ENCODE measurements at places on chromosomes 13 and 19.

GRCh38 chr19:48608798-48609263 is 2.3 kb downstream of the SPACA4 start:
- DNase-seq: peak; percentile 69

- DNase-seq: peak; percentile 46
Measured at GRCh38 chr19:47512183-47512947, 2.5 kb downstream of the NAPA start.

DNA sequence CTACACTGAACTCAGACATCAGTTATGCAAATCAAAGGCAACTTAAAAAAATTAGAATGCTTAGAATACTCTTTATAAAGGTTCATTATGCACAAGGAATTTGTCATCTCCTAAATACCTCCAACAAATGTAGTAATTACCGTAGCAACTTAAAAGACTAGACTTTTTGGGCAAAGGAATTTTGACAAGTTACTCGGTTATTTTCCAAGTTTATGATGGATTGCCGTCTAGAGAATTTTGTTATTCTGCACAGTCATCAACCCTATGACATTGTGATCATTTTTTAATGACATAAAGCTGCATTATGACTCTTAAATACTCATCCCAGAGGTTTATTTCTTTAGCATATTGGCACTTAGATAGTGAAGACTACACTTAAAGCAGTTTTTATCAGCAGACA is 71.9 kb downstream of the TRPC4 start:
- DNase-seq: no peak

- DNase-seq: no peak
Measured at GRCh38 chr19:29457413-29457812, 68.4 kb upstream of the VSTM2B start.

DNA sequence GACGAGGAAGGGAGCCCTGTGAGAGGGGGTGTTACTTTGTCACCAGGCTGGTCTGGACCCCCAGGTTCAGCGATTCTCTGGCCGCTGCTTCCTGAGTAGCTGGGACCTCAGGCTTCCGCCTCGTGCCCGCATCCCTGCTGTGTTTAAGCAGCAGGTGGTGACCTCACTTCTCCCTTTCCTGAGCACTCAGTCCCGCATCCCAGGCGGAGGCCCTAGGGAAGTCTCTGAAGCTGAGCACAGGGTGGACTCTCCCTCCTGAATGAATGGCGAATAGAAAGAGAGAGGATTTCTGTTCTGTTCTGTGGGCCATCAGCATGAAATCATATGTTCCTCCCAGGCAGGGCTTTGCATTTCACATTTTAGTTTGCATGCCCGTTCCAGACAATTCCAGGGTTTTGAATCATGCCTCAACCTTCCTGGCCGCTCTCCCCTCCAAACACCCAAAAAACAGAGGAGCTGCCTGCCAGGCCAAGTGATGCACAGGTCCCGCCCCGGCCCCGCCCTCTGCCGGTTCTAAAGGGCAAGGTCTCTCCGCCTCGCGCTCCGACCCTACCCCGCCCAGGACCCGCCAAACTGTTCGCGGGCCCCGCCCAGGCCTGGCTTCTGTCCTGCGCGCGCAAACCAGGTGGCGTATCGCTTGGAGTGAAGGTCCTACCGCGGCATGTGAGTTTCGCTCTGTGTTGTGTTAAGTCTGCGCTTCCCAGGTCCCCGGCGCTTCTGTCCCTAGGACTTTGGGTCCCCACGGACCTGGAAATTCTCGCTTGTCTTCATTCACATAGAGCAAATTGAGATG is 35.1 kb upstream of the ZNF808 start:
- DNase-seq: no peak

GRCh38 chr19:5960005-5961001 is 17.6 kb downstream of the RANBP3 start:
- no peak for DNase-seq

DNA sequence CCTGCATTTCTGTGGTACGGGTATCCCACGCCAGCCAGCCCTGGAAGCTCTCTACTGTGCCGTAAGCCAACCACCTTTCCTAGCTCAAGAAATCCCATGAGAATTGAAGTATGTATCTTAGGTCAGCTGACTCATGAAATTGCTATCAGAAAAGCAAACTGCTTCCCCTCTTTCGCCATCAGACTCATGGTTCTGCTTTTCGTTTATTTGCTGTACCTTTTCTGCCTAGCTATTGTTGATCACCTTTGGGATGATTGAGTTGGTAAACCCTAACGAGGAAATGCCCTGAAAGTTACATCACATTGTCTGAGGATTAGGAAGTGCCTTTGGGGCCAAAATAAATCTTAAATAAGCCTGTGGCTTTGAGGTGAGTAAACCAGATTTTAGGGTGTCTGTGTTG is at the start of gene ADGRE3:
ADGRE3 (minus strand) TSS at position 81 of the 400 bp plus-strand sequence; CDS start at position 7, 74 bp downstream.
- no peak for DNase-seq

GRCh38 chr13:38582133-38582532 is 104.7 kb upstream of the FREM2 start:
- DNase-seq: peak; percentile 2

DNA sequence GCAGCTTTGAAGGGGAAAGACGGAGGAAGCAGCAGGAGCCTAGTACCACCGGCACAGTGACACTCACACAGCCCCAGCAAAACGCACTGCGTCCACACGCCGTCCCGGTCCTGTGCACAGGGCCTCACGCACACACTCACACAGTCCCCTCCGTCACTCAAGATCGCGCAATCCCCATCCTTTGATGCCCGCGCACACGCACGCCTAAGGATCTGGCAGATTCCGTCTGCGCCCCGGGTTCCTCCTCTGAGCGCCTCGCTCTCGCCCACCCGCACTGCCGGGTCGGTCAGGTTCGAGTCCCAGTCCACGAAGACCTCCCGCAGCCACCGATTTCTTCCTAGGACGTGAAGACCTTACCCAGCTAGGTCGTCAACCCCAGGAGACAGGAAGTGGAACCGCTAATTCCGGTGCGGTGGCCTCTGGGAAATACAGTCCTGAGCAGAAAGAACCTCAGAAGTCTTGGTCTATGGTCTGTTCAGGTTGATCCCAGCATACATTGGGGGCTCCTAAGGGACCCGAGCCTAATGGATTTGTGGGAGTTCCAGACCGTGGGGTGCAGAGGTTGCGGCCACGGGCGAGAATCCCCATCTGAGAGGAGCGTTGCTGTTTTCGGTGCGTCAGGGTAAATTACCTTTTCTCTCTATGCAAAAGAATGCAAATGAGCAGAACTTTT is at the start of gene ZNF780B:
ZNF780B (minus strand) TSS at position 400 of the 673 bp plus-strand sequence. CDS start 5,899 bp downstream, outside the sequence.
- DNase-seq: peak; percentile 65

- no peak for DNase-seq
Measured at GRCh38 chr13:111319998-111320911, at the start of gene TEX29. TEX29 (plus strand) TSS chr13:111320642; CDS start chr13:111320891, 249 bp downstream.

DNA sequence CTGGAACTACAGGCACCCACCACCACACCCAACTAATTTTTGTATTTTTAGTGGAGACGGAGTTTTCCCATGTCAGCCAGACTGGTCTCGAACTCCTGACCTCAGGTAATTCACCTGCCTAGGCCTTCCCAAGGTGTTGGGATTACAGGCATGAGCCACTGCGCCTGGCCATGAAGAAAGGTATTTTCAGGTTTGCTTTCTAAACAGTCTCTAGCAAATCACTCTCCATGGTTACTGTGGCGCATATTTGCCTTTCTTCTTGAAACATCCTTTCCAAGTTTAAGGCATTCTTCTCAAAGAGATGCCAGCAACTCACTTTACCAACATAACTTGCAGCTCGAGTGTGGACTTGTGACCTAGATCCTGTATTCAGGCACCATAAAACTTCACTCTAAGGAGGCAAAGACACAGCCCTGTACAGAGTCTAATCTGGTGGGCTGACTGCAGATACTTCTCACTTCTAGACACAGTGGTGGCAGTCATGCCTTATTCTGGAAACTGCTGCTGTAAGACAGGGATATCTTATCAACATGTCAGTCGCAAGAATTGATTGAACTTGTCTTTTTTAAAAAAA is 461.4 kb upstream of the TSHZ3 start:
- no peak for DNase-seq

DNA sequence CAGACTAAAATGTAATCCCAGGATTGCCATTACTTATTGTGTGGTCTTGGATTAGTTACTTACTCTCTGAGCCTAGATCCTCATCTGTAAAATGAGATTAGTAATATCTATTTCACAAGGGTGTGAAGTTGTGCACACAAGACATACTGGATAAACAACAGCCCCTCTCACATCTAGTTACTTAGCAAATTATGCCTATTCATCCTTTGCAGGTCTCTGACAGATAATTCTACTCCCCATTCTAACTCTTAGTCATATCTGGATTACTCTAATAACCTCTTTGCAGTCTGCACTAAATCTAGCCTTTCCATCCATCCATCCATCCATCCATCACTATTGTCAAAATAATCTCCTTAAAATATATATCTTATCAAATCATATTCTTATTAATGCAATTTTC is 12.4 kb downstream of the MTRF1 start:
- no peak for DNase-seq

- no peak for DNase-seq
Measured at GRCh38 chr13:30266756-30267155, 40.6 kb downstream of the KATNAL1 start.

GRCh38 chr13:34430294-34430693 is 511.8 kb upstream of the NBEA start:
- DNase-seq: no peak

DNA sequence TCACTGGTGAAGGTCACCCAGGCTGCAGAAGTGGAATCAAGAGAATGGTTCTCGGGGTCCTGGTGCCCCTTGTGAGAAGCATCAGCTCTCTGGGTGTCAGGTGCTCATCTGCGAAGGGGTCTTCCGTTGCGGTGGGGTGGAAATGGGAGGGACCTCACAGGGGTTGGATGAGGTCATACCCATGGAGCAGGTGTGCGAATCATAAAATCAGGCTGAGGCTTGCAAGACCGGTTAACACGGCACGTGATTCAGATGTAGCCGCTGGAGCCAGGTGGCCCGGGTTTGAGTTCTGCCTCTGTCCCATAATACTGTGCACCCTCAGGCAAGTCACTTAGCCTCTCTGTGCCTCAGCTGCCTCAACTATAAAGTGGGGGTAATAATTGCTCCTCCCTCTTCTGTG is 3.9 kb upstream of the KLK15 start:
- DNase-seq: no peak

DNA sequence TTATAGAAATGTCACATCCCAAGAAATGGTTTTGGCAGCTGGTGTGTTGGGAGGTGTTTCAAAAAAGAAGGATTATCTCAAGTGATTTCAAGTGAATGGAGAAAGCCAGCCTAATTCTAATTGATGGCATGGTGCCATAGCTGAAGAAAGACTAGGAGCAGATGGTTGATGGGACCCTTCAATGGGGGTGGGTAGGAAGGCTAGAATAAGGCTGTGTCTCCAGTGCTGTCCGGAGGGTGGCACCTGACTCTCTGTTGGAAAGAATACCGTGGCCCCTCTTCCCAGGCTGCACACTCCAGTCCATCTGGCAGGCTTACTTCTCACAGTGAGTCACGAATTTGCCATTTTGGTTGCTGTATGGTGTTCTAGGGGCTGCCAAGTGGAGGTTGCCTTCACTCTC is 51.0 kb upstream of the GPR12 start:
- DNase-seq: no peak

DNA sequence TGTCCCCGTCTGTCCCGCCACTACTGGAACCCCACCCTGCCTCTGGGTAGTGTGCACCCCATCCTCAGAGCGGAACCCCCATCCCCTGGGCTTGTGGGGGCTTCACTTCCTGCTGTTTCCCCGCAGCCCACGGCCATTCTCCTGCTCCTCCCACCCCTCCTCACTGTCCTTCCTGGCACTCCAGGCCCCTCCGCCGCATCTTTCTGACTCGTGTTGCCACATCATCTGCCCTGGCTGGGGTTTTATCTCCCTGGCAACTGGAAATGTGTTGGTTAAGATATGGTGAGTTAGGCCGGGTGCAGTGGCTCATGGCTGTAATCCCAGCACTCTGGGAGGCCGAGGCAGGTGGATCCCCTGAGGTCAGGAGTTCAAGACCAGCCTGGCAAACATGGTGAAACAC is 37.3 kb downstream of the KDM4B start:
- DNase-seq: no peak

- DNase-seq: peak; percentile 47
Measured at GRCh38 chr13:113774177-113775107, 15.4 kb downstream of the TMEM255B start.

DNA sequence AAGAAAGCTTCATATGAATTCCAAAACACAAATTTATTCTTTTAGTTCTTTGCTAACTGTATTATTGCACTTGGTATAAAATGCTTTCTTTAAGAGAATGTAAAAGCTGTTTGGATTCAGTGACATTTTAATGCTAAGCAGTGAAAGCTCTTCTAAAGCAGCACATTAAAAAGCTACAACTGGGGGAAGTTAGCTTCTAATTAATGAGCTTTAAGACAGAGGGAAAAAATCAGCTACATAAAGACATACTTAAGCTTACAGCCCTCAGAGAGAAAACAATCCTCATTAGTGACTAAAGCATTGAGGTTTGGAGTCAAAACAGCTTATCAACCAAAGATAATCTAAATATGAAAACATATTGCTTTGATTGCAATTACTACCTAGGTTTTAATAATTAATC is 1222.2 kb upstream of the SPRY2 start:
- no peak for DNase-seq

GRCh38 chr13:49681842-49682435 is 9.3 kb downstream of the EBPL start:
- no peak for DNase-seq

DNA sequence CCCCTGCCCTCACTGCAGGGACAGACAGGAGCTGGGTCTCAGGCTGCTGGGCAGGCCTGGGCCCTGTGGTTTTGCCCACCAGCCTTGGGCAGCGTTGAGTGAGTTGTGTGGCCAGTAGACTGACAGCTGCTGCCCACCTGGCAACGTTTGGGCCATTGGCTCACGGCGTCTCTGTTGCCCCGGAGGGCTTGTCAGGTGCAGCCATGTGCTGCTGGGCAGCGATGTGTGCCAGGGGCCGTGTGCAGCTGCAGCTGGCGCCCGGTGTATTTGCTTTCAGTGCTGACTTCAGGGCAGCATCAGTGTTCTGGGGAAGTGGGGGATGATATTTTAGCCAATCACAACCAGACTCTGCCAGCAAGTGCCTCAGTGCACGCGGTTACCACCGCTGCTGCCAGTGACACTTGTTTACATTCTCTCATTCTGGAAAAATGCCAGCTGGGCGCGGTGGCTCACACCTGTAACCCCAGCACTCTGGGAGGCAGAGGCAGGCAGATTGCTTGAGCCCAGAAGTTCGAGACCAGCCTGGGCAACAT is 10.6 kb downstream of the FZR1 start:
- no peak for DNase-seq

GRCh38 chr13:109605846-109606245 is 180.5 kb downstream of the IRS2 start:
- no peak for DNase-seq

DNA sequence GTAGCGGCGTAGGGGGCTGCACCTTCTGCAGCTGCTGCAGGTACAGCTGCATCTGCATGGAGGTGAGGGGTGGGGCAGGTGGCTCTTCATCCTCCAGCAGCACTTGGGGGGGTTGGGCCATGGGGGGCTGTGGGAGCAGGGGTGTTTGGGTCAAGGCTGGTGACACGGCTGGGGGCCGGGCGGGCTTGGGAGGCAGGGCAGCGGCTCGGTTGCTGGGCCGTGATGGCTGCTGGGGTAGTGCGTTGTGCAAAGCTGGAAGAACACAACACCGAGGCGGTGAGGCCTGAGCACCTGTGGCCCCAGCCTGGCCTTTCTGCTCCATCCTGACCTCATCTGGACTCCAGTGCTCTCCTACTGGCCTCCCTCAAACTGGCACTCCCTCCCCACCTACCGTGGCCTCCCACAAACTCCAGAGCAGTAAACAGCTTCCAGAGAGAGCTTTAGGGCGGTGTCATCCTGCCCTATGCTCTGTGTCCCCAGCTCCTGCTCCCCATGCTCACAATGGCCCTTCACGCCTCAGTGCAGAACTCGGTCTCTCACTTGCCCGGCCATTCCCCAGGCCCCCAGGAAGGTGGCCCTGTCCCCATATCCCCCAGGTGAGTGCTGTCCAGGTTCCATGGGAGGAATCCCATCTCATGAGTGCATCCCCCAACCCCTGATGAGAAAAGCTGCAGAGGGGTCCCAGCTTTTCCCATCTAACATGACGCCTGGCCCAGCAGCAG is 11.1 kb upstream of the EPHX3 start:
- DNase-seq: no peak
